ENCODE measurements at places on chromosomes 11 and 22. TPM values are rescaled to one million over a fixed set of nuclear protein-coding genes. Genes with fewer than 3 reads are reported as not detected.

MS4A3 gene
- not detected for total RNA-seq

RASSF10 gene
- not detected for total RNA-seq

CRYAB gene
- 30.3 TPM for total RNA-seq

TMPRSS6 gene
- 0.49 TPM for total RNA-seq

NNMT gene
- 1.1 TPM for total RNA-seq

HEPN1 gene
- total RNA-seq, result 0.16 TPM

MOGAT2 gene
- 0.94 TPM for total RNA-seq

SLC22A6 gene
- not detected for total RNA-seq

PRPF19 gene
- total RNA-seq, result 125 TPM

C22orf15 gene
- total RNA-seq, result 1.7 TPM

OTOG gene
- total RNA-seq, result 0.38 TPM

IL18 gene
- 1.7 TPM for total RNA-seq

GVQW3 gene
- 21.1 TPM for total RNA-seq

MUC5AC gene
- total RNA-seq, result 0.26 TPM

DGKZ gene
- total RNA-seq, result 24.8 TPM

UBQLN3 gene
- total RNA-seq, result 0.35 TPM

FERMT3 gene
- 0.63 TPM for total RNA-seq

MMP11 gene
- 3.7 TPM for total RNA-seq

GLYAT gene
- 0.36 TPM for total RNA-seq

FOLR3 gene
- total RNA-seq, result not detected

DCPS gene
- total RNA-seq, result 6.2 TPM

DNA sequence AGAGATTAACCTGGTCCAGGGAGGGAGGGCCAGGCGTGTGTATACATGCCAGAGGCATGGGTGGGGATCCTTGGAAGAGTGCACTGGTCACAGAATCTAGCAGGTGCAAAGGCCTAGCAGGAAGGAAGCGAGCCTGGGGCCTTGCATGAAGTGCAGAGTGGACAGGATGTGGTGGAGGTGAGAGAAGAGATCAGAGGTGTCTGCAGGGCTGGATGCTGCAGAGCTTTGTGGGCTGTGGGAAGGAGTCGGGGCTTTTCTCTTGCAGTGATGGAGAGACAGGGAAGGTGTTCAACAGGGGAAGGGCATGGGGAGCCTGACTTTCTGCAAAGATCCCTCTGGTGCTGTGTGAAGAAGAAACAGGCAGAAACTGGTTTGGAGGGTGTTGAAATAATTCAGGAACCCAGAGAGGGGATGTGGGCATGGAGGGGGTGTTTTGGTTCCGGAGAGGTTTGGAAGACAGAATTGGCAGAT is 2.5 kb upstream of the TPST2 start:
- no peak for ATAC-seq

- ATAC-seq, result peak; percentile 75
These were observed 62.4 kb upstream of the POU2AF1 start for GRCh38 chr11:111441443-111441842.

- ATAC-seq, result no peak
These were observed 24.1 kb downstream of the ZBTB16 start for GRCh38 chr11:114083391-114084252.

- ATAC-seq, result peak; percentile 26
These were observed 620 bp downstream of the EFEMP2 start for GRCh38 chr11:65871811-65872548.

DNA sequence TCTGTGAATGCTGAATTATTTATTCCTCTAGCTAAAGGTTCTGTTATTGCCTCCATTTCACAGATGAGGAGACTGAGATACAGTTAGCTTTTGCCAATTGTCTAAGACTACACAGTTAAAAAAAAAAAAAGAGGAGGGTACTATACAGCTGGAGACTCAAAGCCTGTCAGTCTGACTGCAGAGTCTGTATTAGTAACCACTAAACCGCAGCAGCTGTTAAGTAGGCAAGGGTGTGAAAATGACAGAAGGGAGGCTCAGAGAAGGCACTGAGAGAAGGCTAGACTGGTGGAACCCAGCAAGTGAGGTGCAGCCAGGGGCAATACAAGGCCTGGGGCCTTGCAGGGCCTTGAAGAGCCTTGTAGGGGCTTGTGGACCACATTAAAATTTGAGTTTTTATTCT is 181.2 kb downstream of the CSNK2A3 start:
- ATAC-seq, result no peak

GRCh38 chr22:44561139-44561840 is 63.3 kb upstream of the RTL6 start:
- no peak for ATAC-seq

DNA sequence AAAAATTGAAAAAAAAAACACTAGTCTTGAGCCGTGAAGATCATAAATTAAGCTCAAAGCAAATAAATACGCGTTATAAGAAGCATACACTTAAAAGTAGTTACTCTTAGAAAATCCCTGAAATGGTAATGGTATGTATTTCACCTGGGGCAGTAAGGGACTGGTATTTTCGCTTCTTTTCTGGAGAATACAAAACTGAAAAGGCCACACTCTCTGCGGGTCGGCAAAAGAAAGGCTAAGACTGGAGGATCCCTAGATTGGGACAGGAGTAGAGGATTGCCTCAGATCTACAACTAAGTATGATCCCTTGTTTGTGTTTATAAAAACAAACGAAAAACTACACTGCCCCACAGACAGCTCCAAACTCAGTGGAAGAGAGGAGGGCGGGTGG is 617 bp downstream of the TSG101 start:
- no peak for ATAC-seq

GRCh38 chr11:66386171-66387069 is 14.9 kb upstream of the SLC29A2 start:
- peak; percentile 63 for ATAC-seq

GRCh38 chr11:132523929-132524328 is 1008.4 kb downstream of the OPCML start:
- no peak for ATAC-seq

- ATAC-seq, result no peak
These were observed 13.5 kb downstream of the OR52K1 start for GRCh38 chr11:4495986-4496385.

GRCh38 chr11:30447058-30447640 is 124.2 kb downstream of the ARL14EP start:
- no peak for ATAC-seq

DNA sequence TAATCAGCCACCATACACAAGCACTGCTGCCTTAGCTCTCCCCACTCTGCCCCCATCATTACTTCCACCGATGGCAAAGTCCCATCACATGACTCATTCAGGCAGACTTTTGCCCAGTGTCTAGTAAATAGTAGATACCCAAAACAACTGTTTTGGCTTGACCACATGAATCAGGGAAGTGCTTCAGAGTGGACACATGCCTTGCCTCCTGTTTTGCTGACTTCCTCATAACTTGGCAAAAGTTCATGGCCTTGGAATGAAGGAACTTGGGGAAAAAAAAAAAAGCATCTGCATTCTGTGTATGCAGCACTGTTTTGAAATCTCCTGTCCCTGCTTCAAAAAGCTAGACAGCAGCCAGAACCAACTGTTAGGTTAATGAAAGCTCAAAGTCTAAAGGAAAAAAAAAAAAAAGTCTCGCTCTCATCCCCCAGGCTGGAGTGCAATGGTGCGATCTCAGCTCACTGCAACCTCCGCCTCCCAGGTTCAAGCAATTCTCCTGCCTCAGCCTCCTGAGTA is 335.3 kb downstream of the FAM181B start:
- no peak for ATAC-seq

GRCh38 chr11:28231475-28231874 is 123.3 kb downstream of the METTL15 start:
- no peak for ATAC-seq

DNA sequence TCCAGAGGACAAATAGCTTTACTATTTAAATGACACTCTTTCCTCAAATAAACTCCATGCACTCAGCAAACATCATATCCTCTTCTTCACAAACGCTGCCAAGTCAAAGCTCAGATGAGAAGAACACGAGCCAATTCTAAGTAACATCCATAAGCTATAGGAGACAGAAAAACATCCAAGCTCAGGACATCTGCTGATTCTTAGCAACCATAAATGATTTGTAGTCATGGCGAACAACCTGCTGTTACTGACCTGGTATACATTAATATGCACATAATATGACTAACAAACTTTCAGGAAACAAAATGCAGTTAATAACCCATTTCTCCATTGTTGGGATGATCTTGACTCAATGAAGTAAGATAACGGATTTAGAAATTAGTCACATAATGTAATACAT is 6.7 kb downstream of the GALNT18 start:
- ATAC-seq, result no peak

- peak; percentile 30 for ATAC-seq
These were observed 585 bp downstream of the THYN1 start for GRCh38 chr11:134252346-134253187.

GRCh38 chr11:18394928-18395734 is 768 bp downstream of the LDHA start:
- no peak for ATAC-seq

GRCh38 chr11:86800076-86800959 is at the start of gene PRSS23:
PRSS23 (plus strand) TSS chr11:86800542; CDS start chr11:86807644, 7,102 bp downstream.
- peak; percentile 87 for ATAC-seq

DNA sequence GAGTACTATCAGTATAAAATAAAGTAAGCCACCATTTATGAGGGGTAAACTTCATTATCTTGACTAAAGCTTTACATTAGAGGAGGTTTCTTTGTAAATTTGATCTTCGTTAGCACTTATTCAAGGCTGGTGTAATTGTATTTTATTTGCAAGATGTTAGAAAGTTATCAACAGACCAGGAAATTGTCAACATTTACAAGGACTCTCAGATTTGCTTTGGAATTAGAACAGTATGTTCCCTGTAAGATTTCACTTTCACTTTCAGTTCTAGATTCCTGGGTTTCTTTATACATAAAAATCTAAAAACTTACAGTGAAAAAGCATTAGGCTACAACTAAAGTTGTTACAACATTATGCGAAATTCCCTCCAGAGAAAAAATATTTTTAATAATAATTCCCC is 4.6 kb upstream of the BIRC3 start:
- ATAC-seq, result no peak

DNA sequence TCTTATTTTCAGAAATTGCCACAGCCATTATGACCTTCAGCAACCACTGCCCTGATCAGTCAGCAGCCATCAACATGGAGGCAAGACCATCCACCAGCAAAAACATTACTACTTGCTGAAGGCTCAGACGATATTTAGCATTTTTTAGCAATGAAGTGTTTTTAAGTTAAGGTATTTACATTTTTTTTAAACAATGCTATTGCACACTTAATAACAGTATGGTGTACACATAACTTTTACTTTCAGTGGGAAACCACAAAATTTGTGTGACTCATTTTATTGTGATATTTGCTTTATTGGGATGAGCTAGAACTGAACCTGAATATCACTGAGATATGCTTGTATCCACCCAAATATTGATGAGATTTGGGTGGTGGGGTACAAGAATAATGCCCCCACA is 110.9 kb downstream of the TSPAN18 start:
- no peak for ATAC-seq

- ATAC-seq, result no peak
These were observed 1.4 kb downstream of the MFNG start for GRCh38 chr22:37484480-37485394.

- no peak for ATAC-seq
These were observed 105.5 kb downstream of the MICAL3 start for GRCh38 chr22:17918840-17919239.

DNA sequence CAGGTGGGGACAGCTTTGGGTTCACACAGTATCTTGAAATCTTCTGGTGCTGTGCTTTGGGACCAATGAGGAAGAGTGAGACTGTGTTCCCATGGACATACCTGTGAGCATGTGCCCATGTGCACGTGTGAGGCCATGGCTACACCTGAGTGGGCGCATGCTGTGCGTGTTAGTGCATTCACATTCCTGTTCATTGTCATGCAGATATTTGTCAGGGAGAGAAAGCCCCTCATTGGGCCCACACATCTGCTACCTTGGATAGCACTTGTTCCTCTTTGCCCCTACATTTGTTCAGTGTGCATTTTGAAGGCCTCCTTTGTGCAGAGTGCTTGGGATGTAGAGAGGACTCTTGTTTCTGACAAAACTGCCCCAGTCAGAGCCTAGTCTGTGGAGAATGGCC is 154.3 kb upstream of the E2F8 start:
- no peak for ATAC-seq

- ATAC-seq, result no peak
These were observed 12.2 kb downstream of the SERHL2 start for GRCh38 chr22:42565956-42566355.

- ATAC-seq, result peak; percentile 44
These were observed 846.4 kb downstream of the DLG2 start for GRCh38 chr11:84780689-84781293.

- ATAC-seq, result no peak
These were observed 49.6 kb downstream of the KIF18A start for GRCh38 chr11:28058333-28058732.

DNA sequence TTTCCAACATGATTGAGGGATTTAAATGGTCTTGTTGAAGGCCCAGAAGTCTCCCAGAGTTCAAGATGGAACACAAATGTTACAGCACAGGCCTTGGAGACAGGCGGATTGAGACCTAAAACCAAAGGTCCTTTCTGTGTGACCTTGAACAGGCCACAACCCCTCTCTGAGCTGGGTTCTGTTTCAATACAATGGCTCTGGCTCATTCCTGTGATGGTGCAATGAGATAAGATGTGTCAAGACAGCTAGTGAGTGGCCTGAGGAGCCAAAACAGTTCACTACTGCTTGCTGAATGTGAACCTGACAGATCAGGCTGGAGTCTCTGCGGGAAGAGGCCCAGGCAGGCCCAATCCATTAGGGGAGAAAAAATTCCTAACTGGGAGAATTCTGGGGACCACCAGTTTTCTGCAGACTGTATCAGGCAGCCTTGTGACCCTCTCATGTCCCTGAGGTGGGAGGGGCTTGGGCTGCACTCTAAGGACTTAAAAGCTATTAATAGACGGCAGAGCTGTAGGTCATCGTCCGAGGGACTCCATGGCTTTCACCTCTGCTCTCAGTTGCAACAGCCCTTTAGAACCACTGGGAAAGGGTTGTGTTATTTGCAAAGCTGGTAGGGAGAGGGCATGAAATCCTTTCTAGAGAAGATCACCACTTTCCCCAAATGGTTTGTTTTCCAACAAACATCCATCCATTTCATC is 126.1 kb upstream of the TEAD1 start:
- ATAC-seq, result no peak
